Stimulated activated CD8-positive, alpha-beta memory T cell treated with anti-CD3 and anti-CD28 coated beads, Interleukin-15, amount 100 ng/mL, for 1 hour (primary cell): ENCODE measurements at places on chromosomes 11 and 22.

GRCh38 chr11:68988491-68988890 lies 7.7 kb upstream of the MRGPRD start:
- DNase-seq, result no peak

GRCh38 chr11:119889728-119890280 lies 160.8 kb upstream of the NECTIN1 start:
- no peak for DNase-seq

GRCh38 chr11:102177974-102178631 lies 67.9 kb downstream of the YAP1 start:
- DNase-seq, result no peak

DNA sequence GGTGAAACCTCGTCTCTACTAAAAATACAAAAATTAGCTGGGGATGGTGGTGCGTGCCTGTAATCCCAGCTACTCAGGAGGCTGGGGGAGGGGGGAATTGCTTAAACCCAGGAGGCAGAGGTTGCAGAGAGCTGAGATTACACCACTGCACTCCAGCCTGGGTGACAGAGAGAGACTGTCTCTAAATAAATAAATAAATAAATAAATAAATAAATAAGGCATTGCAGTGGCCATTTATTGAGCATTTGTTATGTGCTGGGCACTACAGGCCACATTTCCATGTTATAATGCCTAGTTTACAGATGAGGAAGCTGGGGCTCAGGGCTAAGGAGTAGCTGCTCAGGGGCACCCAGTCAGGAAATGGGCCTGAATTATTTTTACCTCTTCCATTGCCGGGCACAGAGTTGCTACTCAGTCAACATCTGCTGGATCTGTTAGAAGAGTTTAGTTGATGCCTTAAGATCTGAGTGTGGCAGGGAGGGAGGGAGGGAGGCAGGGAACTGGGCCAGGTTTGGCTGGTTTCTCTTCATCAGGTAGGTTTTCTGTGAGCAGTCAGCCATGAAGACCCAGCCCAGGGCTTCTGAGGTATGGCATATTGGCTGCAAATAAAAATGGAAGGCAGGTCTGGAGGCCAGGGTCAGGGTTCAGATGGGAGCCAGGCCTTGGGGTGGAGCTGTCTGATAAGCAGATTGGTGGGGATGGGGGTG lies 5.6 kb downstream of the PVALB start:
- DNase-seq, result no peak
